ENCODE measurements at places on chromosomes 6 and 20.

DNA sequence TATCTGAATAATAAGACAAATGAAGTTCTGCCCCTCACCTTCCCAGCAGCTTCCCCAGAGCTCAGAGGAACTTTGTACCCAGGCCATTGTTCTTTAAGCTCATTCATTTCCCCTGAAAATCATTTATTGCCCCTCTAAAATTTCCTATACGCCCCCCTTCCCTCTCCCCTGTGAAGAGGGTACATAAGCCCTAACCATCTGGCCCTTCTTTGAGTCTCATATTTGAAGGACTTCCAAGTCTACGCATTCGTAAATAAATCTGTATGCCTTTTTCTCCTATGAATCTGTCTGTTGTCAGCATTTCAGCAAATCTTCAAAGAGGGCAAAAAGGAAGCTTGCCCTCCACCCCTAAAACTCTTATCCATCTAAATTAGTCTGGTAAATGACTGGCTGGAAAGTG is 73.1 kb upstream of the DST start:
- no peak for DNase-seq

- DNase-seq, result no peak
These were observed 49.9 kb downstream of the STK4 start for GRCh38 chr20:45016089-45016671.

DNA sequence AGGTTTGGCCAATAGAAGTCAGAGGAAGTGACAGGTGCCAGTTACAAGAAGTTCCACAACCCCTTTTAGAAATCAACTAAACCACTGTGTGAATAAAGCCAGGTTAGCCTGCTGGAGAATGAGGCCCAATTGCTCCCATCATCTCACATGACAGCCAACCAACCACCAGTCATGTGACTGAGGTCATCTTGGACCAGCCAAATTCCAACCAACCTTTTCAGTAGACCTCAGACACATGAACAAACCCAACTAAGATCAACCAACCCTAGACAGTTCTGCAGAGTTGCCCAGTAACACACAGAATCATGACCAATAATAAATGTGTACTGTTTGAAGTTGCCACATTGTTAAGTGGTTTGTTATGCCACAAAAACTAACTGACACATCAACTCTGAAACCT is 44.6 kb upstream of the GGTLC1 start:
- DNase-seq, result no peak

DNA sequence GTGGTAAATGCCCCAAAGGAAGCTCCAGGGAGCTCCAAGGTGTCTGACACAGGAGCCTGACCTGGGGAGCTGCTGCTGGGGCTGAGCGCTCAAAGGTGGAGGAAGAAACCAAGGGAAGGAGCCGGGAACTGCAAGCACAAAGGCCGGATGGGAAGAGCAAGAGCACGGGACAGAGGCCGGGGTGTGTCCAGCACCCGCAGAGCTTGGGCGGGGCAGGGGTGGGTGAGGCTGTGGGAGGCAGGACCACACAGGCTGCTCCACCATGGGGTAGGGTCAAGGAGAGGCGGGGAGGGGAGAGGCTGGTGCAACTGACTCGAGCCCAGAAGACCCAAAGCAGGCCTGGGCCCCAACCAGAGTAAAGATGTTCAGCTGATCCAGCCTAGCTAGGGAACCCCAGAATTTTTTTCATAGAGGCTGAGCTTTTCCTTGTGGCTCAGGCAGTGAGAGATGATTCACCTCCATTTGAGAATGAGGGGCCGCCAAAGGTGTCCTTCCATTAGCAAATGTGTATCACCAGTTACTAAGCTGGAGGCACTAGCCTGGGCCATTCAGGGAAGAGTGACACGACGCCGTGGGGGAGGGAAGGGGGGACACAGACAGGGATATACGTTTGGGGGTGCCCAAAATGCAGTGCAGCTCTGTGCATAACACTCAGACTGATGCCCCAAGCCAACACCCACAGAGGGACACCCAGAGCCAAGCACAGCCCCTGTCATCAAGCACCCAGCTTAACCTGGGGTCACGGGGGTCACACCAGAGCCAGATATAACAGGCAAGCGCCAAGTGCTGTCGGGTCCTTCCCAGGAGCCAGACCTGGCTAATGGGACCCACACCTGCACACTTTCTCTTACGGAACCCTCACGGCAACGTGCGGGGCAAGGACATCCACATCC is 21.3 kb upstream of the TLDC2 start:
- DNase-seq, result no peak

GRCh38 chr6:109253366-109253765 is 128.9 kb downstream of the CD164 start:
- DNase-seq, result no peak

DNA sequence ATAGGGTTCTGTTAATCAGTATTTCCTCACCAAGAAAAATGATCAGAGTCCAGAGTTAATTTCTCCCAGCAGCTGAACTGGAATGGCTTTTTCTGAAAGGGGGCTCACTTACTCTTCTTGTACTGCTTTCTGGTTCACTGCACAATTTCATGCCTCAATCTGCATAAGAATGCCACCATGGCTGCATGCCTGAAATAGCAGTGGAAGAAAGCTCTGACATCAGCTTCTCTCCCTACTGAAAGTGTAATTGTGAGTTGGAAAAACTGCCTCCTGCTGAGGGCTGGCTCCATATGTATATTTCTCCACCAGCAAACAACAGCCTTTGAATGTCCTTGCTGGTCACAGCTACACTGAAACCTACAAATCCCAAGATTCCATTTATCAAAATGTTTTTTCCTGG is 1027.2 kb upstream of the GJE1 start:
- no peak for DNase-seq

- no peak for DNase-seq
These were observed 78.0 kb upstream of the ELOVL5 start for GRCh38 chr6:53426667-53427270.

GRCh38 chr6:169847901-169848311 is 96.5 kb downstream of the ERMARD start:
- no peak for DNase-seq

GRCh38 chr20:58718121-58718563 is 25.5 kb downstream of the NPEPL1 start:
- peak; percentile 40 for DNase-seq

GRCh38 chr6:142941018-142941417 is 4.0 kb downstream of the HIVEP2 start:
- DNase-seq, result no peak

GRCh38 chr20:58069796-58070663 is 158.4 kb downstream of the ANKRD60 start:
- peak; percentile 26 for DNase-seq

DNA sequence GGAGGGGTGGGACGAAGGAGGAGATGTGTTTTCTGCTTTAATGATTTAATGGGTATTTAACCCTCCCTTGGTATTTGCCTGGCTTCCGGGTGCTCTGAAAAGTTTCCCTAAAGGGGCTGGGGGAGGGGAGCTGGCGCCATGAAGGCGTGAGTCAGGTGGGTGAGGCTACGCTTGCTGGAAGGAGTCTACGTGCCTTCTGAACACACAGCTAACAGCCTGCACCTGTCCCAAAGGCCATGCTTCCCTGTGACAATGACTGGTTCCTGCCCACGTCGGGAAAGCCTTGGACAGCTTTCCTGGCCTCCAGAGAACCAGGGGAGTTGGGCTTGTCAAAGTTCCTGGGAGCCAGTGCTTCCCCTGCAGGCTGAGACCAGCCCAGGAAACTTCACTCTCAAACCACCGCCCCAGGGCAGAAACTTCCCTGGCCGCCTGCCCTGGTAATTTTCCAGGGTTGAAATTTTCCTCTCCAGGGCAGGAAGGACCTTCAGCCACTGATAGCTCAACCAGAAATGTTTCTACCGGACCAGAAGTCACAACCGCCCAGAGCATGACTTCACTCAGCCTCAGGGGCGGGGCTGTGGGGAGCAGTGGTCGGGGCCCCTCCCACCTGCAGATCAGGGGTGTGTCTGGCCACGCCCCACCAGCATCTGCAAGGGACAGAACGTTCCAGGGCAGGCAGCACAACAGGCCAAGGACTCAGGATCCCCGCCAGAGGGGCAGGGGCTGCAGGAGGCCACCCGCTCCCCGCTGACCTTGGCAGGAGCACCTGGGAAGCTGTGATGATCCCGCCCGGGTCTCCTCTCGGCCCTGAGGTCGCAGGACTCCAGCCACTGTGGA is 18.6 kb upstream of the SLCO4A1 start:
- DNase-seq, result peak; percentile 93

GRCh38 chr6:128394167-128394566 is 126.2 kb downstream of the PTPRK start:
- no peak for DNase-seq

DNA sequence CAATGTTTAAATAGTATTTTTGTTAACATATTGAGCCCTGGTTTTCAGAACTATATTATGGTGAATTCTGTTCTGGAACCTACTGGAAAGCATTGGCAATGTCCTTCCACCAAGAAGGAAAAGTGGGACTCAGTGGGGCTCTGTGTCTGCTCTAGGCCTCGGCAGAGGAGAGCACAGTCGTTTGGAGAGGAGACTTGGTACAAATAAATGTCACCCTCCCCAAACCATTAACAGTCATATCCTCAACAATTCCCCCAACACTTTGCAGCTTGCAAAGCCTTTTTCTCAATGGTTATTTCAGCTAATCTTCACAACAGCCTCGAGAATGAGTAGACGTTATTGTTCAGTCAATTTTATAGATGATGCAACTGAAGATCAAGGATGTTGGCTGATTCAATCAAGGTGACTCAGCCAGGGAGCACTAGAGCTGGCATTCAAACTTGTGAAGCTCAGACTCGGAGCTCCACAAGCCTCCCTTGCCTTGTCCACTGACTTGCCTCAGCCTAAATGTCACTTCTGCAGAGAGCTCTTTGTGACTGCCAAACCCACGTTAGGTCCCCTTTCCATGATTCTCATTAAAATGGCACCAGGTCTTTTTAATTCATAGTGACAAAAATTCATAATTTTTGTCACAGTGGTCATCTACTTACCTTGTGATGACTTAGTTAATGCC is 60.6 kb downstream of the TOX2 start:
- peak; percentile 54 for DNase-seq

GRCh38 chr6:18488004-18488403 is 100.9 kb downstream of the RNF144B start:
- DNase-seq, result no peak

DNA sequence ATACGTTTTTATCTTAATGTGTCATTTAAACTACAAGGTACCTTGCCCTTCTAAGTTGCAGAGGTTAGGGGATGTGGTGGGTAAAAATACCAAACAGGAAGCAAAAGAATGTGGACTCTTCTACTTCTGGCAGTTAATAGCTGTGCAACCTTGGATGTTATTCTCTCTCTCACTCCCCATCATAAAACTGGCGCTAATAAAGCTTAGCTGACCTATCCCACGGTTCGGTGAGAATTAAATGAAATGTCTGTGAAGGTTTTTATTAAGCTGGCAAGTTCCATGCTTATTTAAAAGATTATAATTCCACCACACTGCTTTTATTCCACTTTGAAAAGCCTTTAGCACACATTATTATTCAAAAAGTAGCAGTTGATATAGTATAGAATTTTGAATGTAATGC is 127.8 kb upstream of the SLC22A23 start:
- no peak for DNase-seq
